Foreskin keratinocyte (primary cell): ENCODE measurements at places on chromosomes 2 and 18. TPM values are rescaled to one million over a fixed set of nuclear protein-coding genes. Genes with fewer than 3 reads are reported as not detected.
A peak's percentile ranks its signal among the peaks of the same experiment; 100 is the strongest.

The GKN1 gene
- 0.41 TPM in 1 of 2 replicates, not detected in the other for total RNA-seq

GRCh38 chr2:34991508-34992274, 1363.9 kb upstream of the CRIM1 start:
- no peak for DNase-seq

The FARP2 gene
- total RNA-seq: 34.0 and 34.3 TPM in 2 replicates

GRCh38 chr2:9213477-9214051, 7.0 kb downstream of the ASAP2 start:
- no peak for DNase-seq

DNA sequence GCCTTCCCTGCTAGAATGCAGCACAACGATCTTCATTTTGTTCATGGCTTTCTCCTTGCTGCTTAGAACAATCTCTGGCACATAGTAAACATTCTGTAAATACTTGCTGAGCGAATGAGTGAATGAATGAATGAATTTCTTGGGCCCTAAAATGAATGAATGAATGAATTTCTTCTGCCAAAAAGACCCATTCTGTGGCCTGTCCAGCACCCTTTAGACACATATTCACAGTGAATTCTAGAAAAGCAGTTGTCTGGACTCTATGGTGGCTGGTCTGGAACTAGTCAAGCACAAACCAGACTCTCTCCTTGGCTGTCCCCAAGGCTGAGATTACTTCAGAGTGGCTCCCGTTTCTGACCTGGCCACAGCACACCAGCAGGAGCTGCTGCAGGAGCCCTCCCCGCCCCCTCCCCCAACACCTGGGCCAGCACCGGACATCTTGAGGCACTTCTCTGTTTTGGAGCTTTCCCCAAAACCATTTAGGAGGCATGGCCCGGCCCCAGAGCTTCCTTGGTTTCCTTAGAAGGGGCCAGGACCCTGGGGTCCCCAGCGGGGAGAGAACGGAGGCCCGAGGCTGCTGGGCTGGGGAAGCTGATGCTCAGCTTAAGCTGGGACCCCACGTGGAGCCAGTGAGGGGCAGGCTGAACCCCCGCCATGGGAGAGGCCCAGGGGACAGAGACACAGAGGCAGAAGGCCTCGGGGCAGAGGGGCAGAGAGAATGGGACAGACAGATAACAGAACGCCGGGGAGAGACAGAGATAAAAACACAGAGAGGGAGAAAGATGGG, 159.0 kb downstream of the ZFP36L2 start:
- no peak for DNase-seq

The LCT gene
- total RNA-seq: not detected in 2 replicates

- DNase-seq: no peak
Observed at GRCh38 chr18:13485182-13485581, 241.2 kb downstream of the FAM210A start.

DNA sequence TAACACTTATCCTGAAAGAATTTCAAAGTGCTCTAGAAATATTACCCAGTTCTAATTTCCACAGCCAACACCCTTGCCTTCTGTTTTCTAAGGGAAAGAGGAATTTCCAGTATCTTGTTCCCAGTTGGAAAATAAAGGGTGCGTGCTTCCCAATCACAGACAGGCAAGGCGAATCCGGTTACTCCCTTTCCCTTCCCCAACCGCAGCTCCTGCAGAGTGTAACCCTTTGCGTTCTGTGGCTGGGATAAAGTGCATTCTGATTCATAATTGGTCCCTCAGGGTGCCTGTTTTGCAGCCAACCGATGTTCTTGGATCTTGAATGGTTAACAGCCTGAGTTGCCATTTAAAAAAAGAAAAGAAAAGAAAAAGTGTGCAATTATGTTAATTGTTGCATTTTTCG, 40.6 kb upstream of the PGAP1 start:
- peak; percentile 45 for DNase-seq

The TRIM43 gene
- not detected in 2 replicates for total RNA-seq

DNA sequence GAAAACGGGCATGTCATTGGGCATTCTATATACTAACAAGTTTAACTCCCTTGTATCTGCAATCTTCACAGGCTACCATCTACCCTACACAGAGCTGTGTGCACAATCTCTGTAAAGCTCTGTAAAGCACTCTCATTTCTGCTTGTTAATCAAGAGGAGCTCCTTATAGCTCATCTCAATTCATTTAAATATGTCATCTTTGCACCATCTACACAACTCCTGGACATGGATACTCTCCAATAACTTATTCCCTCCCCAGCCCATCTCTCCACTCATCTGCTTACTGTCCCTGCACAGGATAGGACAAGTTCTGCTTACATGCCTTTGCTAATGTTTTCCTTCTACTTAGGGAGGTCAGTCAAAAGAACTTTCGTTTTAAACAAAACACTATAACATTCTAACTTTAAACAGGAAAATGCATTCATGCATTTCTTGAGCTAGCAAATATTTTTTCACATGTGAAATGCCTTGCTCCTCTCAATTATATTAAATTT, 61.4 kb downstream of the DPP4 start:
- peak; percentile 15 for DNase-seq

DNA sequence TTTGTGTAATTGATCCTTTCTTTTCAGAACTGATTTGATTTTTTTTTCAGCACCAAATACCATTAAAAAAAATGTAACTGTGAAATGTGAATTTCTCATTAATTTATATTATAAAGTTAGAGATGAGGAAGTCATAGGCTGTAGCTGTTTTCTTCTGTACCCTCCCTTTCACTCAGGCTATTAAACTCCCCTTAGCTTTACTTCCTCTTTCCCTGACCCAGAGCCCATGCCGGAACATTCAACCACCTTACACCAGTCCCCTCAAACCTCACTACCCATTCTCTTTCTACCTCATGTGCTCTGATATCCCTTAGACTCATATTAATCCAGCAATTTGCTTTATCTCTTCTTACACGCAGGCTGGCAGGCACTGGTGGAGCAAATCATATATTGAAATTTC, 12.4 kb downstream of the GALNT5 start:
- no peak for DNase-seq

The CTAGE1 gene
- total RNA-seq: not detected in 2 replicates

The PCARE gene
- not detected in 2 replicates for total RNA-seq

GRCh38 chr2:207289295-207290018, 123.7 kb upstream of the KLF7 start:
- DNase-seq: peak; percentile 53

- DNase-seq: peak; percentile 96
Observed at GRCh38 chr2:19711470-19712372, 190.1 kb downstream of the TTC32 start.

GRCh38 chr2:216139884-216140283, 30.7 kb downstream of the XRCC5 start:
- DNase-seq: no peak

The ANKRD36 gene
- total RNA-seq: 10.5 and 12.1 TPM in 2 replicates

The REG1B gene
- not detected in 2 replicates for total RNA-seq

The NEU2 gene
- total RNA-seq: not detected in 2 replicates

DNA sequence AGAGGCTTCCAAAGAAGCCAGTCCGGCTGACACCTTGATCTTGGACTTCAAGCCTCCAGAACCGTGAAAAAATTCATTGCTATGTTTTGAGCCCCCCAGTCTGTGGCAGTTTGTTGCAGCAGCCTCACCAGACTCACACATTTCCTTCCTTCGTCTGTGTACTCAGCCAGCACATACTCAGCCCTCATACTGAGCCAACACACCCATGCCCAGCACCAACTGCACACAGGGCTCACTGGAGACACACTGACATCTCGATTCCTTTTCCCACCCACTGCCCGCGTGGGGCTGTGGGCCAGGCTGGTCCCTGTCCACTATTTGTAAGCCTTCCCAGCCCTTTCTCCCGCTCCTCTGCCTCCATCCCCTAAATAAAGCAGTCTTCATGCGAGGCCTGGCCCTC, 24.1 kb upstream of the NMUR1 start:
- DNase-seq: no peak

- no peak for DNase-seq
Observed at GRCh38 chr2:11799826-11800225, 53.4 kb downstream of the LPIN1 start.

The OTX1 gene
- total RNA-seq: 3.8 and 4.5 TPM in 2 replicates

- no peak for DNase-seq
Observed at GRCh38 chr2:140023291-140023690, 1243.1 kb upstream of the NXPH2 start.

DNA sequence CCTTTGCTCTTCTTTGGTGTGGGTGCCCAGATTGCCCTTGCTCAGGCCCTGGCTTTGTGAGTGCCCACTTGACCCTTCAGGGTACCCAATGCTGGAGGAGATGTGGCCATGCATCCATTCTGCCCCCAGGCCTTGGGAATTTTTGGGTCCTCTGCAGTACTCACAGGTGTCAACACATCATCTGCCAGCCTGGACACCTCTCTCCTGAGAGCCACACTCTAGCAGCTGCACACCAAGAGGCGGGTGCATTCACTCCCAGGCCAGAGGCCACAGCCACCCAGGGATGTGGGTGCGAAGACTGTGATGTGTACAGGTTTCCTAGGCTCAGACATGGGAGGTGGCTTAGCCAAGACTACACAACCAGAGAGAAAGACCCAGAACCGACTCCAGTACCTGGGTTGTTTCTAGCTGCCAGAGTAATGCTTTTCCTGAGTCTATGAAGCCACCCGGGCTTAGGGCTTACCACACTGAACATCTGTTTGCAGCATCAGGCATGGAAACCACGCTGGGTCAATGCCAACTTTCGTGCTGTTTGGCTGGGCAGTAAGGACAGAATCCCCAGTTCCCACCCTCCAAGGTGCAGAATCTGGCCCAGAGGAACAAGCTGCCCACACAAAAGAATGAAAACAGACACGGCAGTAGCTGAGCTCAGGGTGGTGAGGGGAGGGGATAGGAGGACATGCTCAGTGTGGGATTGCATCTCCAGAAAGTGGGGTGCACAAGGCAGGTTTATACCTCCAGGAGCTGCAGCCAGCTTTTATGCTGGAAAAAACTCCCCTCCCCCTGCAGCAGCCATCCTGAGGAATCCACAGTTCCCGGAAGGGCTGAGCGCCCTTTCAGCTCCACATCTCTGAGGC, 40.1 kb downstream of the KCNF1 start:
- no peak for DNase-seq

The SP9 gene
- total RNA-seq: not detected in 2 replicates

DNA sequence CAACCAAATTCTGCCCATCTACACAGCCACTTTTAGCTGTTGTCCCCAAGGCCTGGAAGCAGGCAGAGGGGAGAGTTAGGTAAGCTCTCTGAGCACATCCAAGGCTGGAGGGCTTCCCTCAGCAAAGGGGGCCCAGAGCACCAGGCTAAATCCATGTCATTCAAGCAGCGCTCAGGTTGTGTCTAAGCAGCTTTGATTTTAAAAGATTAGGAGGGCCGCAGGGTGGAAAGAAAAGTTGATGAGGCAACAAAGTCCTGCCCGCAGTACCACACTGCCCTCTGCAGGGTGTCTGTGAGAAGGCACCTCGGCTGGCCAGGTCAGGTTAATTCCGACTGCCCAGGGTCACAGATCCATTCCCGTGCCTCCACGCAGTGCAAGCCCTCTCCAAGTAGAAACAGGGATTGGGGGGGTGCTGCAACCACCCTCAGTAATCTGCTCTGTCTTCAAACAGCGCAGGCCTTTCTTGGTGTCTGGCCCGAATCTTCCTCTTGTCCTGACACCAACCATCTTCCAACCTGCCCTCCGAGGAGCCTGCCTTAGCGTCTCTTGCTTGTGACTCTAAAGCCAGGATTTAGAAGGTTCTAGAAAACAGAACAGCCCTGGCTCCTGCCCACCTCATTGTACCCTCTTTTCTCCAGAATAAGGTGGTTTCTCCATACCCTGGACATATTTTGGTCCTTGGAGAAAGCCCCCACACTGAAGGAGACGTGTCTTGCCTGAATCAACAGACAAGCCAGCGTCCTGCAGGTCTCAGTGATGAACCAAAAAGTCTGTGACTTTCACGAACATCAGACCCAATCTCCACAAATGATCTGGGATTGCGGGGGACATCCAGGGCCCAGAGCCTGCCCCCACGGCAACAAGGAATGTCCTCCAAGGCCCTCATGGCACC, 289.2 kb downstream of the TNS1 start:
- DNase-seq: no peak

DNA sequence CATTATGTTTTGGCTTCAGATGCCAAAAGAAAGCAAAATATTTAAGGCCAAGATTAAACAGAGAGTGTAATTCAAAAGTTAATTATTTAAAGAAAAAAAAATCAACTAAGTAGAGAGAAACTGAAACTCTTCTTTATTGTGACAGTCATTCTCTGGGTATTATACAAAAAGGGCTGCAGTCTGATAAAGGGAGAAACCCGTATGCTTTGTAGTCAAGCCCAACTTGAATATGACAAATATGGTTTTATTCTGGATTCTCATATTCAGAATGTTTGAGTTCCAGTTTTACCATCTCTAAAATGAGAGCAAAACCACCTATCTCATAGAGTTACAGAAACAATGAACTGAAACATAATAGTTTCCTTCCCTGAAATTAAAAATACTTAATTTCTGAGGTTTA, 8.2 kb downstream of the CDH2 start:
- no peak for DNase-seq

The NPPC gene
- total RNA-seq: not detected in 2 replicates

DNA sequence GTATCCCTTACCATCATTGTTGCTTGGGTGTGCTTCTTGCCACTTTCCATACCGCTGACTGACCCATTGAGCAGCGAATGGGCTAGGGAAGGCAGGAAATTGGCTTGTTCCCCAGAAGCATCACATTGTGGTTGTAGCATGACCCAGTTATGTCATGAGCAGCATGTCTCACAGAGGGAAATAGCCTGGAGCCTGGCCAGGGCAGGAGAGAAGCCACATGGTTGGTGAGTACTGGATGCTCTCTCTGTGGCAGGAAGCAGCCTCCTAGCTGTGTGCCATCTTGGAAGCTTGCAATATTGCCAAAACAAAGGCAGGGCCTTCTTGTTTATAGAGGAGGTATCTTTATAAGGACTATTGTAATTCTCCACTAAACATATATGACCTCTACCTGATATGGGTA, 482.6 kb downstream of the PIK3C3 start:
- DNase-seq: no peak

DNA sequence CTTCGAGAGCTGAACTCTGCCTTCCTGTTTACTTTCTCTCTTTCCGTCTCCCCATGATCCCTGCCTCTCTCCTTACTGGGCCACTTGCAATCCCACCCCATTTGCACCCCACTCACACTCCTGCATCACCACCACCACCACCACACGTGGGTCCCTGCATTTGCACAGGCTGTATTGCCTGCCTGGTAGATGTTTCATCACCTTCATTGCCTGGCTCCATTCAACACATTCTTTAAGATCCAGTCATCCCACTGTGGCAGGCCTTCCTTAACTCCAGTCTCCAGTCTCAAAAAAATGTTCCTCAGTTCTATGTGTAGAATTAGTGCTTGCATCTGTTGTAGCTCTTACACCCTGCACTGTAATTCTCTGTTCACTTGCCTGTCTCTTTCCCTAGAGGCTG, 13.9 kb downstream of the NOSTRIN start:
- DNase-seq: peak; percentile 79

The TACR1 gene
- not detected in 2 replicates for total RNA-seq

The OBSL1 gene
- total RNA-seq: 32.0 and 33.7 TPM in 2 replicates

GRCh38 chr18:46652372-46652771, 4.6 kb downstream of the LOXHD1 start:
- DNase-seq: no peak

DNA sequence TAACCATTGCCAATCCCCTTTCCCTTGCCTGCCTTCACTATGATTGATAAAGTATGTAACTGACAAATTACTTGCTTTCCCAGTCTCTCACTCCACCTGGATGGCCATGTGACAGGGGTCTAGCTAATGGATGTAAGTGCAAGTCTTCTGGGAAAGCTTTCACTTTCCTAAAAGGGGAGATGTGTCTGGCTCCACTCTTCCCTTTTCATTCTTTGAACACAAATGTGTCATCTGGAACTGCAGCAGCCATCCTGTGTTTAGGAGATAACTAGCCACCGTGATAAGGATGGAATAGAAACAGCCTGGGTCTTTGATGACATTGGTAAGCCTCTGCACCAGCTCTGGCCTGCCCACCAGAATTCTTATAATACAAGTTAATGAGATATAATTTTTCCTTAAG, 38.2 kb downstream of the SNRPD1 start:
- DNase-seq: no peak

GRCh38 chr18:48022531-48023329, 92.3 kb upstream of the SMAD2 start:
- DNase-seq: peak; percentile 71
